Stimulated activated CD8-positive, alpha-beta memory T cell treated with anti-CD3 and anti-CD28 coated beads, Interleukin-2, amount 100 ng/mL, for 48 hours (primary cell): ENCODE measurements at places on chromosomes 3 and 15.
A peak's percentile ranks its signal among the peaks of the same experiment; 100 is the strongest.

GRCh38 chr15:62706317-62706716, 336.2 kb upstream of the TPM1 start:
- no peak for DNase-seq

DNA sequence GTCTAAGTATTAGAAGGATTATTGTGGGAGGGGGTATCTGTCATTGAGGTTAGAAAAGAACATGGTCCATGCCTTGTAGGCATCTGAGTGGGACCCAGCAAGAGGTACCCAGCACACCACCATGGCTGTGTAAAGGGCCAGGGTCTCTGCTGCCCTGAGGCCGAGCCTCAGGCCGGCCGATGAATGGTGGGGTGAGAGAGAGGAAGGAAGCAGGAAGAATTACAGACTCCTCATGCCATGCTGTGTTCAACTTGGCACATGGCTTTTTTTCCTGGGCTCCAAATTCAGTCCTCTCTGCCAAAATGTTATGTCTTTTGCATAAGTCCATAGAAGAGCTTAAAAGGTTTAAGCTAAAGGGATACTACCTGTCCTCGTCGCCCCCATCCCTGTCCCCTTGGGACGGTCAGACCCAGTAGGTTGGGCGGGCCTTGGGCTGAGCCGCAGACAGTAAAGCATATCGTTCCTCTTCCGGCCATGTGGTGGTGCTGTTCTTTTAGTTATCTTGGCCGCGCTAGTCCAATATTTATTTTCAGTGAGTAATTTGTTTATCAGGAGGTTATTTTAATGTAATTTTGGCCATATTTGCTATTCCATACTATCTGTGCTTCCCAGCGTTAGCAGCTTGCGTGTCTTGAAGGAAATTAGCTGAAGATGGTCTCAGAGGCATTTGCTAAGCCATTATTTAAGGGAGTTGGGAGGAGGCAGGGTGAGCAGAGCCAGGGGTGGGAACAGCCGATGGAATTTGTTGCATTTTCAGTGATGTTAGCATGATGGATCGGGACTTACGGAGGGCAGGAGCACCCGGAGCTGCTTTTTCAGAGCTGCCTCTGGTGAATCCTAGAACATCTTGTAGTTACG, 152.4 kb downstream of the AGBL1 start:
- peak; percentile 3 for DNase-seq

GRCh38 chr3:127817406-127817841, 4.9 kb downstream of the MGLL start:
- no peak for DNase-seq

DNA sequence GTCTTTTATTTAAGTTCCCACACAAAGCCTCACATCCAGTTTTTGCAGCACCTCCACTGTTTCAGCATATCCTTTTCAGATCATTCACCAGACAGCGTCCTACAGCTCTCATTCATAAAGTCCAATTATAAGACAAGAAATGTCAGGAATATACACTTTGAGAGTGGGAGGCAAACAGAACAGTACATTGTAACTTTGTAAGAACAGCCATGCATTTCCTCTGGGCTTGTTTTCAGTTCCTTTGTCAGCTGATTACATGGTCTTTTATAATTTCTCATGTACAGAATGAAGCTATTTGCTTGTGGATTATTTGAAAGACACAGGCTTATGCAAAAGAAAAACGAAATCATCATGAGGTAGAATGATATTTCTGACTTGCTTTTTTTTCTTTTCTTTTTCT, 85.7 kb downstream of the SOX2 start:
- DNase-seq, result no peak

DNA sequence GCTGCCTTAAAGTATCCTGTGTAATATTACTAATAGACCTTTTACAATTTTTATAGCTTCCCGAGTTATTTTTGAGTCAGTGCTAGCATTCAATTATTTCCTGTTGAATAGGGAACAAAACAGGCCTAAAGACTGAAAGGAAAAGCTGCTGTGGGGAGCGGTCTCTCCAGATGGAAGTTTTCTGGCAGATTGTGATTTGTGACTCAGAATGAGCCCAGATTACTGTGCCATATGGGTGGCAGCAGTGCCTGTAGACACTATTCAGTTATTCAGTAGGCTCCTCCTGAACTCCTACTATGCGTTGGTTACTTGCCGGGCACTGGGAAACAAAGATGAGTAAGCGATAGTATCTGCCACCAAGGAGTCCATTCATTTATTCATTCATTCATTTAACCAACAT, 211.8 kb downstream of the CHST2 start:
- no peak for DNase-seq

DNA sequence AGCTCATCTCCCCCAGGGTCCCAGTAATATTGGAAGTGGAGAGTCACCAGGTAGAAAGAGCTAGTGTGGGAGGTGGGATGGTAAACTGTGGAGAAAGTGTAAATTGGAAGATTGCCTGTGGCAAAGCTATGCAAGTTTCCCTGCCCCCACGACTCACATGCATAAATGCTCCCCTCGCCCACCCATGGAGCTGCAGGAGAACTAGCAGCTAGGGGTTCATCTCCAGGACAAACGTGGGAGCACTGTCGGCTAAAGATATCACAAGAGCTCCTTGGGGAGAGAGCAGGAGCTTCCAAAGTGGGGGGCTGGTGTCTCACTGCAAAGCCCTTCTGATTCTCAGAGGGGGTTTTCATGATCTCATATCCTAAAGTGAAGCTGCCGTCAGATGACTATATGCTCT, 91.4 kb upstream of the PLCL2 start:
- no peak for DNase-seq
